ENCODE measurements at places on chromosomes 6 and 20. TPM values are rescaled to one million over a fixed set of nuclear protein-coding genes. Genes with fewer than 3 reads are reported as not detected.

- H3K27ac ChIP-seq = no peak overlapping the region
- no peak for DNase-seq
- no peak overlapping the region for H3K4me3 ChIP-seq
- H3K36me3 ChIP-seq = no peaks in the 10 kb centered on the region
Observed at GRCh38 chr6:40856271-40856670, 182.8 kb downstream of the UNC5CL start.

The DLK2 gene
- not detected for total RNA-seq

The PTCRA gene
- total RNA-seq = not detected

DNA sequence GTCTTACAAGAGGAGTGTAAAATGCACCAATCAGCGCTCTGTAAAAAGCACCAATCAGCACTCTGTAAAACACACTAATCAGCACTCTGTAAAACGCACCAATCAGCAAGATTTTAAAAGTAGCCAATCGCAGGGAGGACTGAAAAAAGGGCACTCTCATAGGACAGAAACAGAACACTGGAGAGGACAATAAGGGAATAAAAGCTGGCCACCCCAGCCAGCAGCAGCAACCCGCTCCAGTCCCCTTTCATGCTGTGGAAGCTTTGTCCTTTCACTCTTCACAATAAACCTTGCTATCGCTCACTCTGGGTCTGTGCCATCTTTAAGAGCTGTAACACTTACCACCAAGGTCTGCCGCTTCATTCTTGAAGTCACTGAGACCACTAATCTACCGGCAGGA is 1.7 kb upstream of the AIG1 start:
- H3K27ac ChIP-seq = no peak overlapping the region
- no peak overlapping the region for H3K4me3 ChIP-seq
- H3K4me1 ChIP-seq = peaks cover 7% of the 10 kb centered on the region
- no peaks in the 10 kb centered on the region for H3K36me3 ChIP-seq

GRCh38 chr20:58113716-58114115 is 114.7 kb downstream of the ANKRD60 start:
- H3K27ac ChIP-seq = no peak overlapping the region
- peaks cover 3% of the 10 kb centered on the region for H3K4me1 ChIP-seq
- no peaks in the 10 kb centered on the region for H3K27me3 ChIP-seq
- no peaks in the 10 kb centered on the region for H3K36me3 ChIP-seq

The DEFB124 gene
- total RNA-seq = not detected

DNA sequence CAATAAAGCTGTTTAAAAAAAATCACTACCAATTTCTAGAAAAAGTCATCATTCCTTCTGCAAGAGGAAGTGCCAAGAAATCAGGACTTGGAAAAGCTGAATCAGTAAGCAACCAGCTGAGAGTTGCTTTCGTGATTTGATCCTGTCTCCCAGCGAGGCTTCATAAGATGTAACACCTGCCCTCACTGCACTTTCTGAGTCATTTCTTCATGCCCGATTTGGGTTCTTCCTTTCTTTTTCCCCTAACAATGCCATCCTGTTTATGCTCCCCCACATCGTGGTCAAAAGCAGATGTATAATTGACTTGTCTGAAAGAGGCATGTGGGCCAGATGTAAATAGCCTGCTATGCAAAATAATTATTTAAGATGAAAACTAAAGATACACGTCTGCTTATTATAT is 52.1 kb downstream of the RIPOR2 start:
- H3K27me3 ChIP-seq = no peaks in the 10 kb centered on the region
- H3K4me1 ChIP-seq = no peaks in the 10 kb centered on the region
- DNase-seq = no peak
- no peak overlapping the region for H3K27ac ChIP-seq

The CGA gene
- not detected for total RNA-seq

DNA sequence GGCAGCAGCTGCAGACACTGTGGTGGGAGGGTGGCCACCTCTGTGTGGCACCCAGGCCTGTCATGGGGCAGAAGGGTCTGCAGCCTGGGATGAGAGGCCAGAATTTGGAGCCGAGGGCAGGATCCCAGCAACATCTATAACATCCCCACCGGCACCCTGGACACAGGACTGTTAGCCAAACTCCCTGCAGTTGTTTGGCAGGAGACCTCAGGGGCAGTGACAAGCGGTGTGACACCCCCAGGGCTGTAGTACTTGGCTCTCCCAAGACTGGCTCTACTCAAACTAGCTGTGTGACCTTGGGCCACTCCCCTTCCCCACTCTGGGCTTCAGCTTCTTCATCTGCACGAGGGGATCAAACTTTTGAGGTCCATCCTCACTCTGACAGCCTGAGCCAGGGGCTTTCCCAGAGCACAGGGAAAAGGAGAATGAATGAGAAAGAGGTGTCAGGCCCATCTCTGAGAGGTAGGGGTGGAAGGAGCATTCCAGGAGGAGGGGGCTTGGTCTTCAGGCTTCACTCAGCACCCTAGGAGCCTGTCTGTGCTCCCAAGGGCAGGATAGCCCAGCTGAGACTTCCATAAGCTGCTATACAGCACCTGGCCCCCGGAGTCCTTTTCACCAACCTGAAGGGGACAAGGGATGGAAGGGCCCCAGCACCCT is 64.0 kb downstream of the MDGA1 start:
- no peak overlapping the region for H3K4me3 ChIP-seq
- H3K4me1 ChIP-seq = no peaks in the 10 kb centered on the region
- H3K27me3 ChIP-seq = no peaks in the 10 kb centered on the region
- no peak overlapping the region for H3K27ac ChIP-seq

DNA sequence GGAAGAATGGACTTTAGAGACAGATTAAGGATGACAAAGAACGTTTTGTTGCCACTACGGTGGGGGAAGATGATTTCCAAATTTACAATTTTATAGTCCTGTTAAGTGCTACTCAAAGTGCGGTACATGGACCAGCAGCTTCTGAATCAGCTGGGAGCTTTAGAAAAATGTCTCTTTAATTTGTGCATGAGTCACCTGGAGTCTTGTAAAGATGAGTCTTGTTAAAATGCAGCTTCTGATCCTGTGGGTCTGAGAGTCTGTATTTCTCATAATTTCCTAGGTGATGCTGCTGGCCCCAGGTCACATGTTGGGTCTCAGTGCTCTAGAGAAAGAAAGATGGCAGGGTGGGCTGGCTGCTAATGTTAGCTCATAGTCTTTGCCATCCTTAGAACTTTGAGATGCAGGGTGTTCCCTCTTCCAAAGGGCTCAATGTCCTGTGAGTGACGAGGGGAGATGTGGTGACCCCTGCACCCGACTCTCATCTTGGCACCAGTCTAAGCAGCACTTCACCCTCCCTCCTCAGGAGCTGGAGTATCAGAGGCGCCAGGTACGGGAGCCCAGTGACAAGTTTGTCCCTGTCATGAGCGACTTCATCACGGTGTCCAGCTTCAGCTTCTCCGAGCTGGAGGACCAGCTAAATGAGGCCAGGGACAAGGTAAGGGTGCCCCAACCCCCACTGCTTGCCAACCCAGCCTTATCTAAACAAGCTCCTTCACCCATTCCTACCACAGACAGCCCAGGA is 34.5 kb downstream of the MOCS1 start:
- no peak overlapping the region for H3K4me3 ChIP-seq
- peaks cover 80% of the 10 kb centered on the region for H3K36me3 ChIP-seq
- no peak for DNase-seq
- no peaks in the 10 kb centered on the region for H3K4me1 ChIP-seq

GRCh38 chr20:13928901-13929300 is 61.5 kb downstream of the SEL1L2 start:
- no peak overlapping the region for H3K4me3 ChIP-seq
- H3K4me1 ChIP-seq = no peaks in the 10 kb centered on the region
- no peaks in the 10 kb centered on the region for H3K27me3 ChIP-seq
- no peak overlapping the region for H3K27ac ChIP-seq
- no peak for DNase-seq
- H3K36me3 ChIP-seq = no peaks in the 10 kb centered on the region

The C6orf52 gene
- total RNA-seq = not detected

The GDAP1L1 gene
- not detected for total RNA-seq

DNA sequence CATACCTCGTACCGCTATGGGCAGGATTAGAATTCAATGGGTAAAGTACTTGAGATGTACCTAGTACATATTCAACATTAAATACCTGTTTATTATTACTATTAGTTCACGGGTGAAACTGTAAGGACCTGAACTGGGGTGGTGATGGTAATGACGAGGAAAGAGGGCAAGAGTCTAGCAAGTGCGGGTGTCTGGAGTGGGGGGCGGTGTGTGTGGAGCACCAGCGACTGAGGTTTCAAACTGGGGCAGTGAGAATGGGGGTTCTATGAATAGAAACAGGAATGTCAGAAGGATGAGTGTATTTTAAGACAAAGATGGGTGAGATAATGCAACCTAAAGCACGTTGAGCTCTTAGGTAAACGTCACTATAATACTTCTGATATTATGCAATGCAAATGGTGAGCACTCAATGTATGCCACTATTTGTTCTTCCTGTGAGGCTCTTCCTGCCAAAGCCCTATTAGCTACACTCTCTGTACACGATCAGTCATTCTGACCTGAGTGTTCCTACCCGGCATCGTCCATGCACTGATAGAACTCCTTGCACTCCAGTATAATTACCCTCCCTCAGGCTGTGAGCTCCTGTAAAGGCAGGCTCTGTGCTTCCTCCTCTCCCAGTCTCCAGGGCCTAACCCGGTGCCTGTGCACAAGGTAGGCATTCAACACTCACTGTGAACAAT is 55.0 kb downstream of the ALDH5A1 start:
- no peaks in the 10 kb centered on the region for H3K27me3 ChIP-seq
- H3K27ac ChIP-seq = no peak overlapping the region
- DNase-seq = no peak
- no peaks in the 10 kb centered on the region for H3K4me1 ChIP-seq
- H3K4me3 ChIP-seq = no peak overlapping the region

GRCh38 chr6:19312241-19312978 is 524.8 kb upstream of the ID4 start:
- no peak overlapping the region for H3K27ac ChIP-seq
- H3K27me3 ChIP-seq = no peaks in the 10 kb centered on the region
- H3K36me3 ChIP-seq = no peaks in the 10 kb centered on the region
- no peaks in the 10 kb centered on the region for H3K4me1 ChIP-seq
- H3K4me3 ChIP-seq = no peak overlapping the region

GRCh38 chr20:62523473-62524203 is 47.8 kb upstream of the GATA5 start:
- no peaks in the 10 kb centered on the region for H3K27me3 ChIP-seq
- no peak overlapping the region for H3K27ac ChIP-seq
- no peak for DNase-seq
- no peak overlapping the region for H3K4me3 ChIP-seq
- H3K4me1 ChIP-seq = no peaks in the 10 kb centered on the region

The PKIB gene
- not detected for total RNA-seq

DNA sequence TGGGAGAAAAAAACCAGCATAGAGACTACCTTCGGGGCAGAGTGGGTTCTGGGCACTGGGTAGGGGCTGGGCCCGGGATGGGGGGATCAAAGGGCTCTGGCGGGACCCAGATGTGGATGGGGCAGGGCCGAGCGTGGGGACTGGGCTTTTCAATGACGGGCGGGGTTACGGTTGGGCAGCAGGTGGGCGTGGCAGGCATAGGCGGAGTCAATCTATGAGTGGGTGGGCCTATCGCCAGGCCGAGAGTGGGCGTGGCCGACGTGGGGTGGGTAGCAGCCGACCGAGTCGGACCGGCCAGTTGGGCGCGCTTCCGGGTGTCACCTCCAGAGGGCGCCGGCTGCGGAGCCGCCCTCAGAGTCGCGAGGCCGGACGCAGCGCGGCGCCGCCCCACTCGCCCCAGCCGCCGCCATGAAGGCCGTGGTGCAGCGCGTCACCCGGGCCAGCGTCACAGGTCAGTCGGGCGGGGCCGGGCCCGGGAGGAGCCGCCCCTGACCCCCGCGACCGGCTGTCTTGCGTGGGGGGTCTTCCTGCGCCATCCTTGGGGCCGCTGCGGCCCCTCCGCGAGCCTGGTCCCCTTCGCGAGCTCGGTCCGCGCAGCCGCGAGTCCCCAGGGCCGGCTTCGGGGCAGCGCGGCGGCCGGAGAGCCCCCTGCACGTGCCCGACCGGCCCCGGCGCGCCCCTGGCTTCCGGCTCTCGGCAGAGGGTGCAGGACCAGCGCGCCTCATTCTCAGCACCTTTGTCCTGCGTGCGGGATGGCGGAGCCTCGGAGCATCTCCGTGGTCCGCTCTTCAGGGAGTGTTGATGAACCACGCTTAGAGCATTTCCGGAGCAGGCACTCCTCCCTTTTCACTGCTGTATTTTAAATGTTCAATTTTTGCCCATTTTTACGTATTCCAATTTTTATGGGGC is at the start of gene DTD1:
Gene DTD1 (plus strand): TSS at position 390 of the 909 bp plus-strand sequence. CDS start 19 bp downstream, at position 409.
- peak within 1 kb of the TSS; percentile 83 for H3K4me3 ChIP-seq
- no peaks in the 10 kb centered on the region for H3K4me1 ChIP-seq
- no peaks in the 10 kb centered on the region for H3K27me3 ChIP-seq

GRCh38 chr6:167569879-167570278 is 245.0 kb downstream of the TTLL2 start:
- no peaks in the 10 kb centered on the region for H3K27me3 ChIP-seq
- no peak for DNase-seq
- no peak overlapping the region for H3K4me3 ChIP-seq
- no peak overlapping the region for H3K27ac ChIP-seq
- no peaks in the 10 kb centered on the region for H3K36me3 ChIP-seq

DNA sequence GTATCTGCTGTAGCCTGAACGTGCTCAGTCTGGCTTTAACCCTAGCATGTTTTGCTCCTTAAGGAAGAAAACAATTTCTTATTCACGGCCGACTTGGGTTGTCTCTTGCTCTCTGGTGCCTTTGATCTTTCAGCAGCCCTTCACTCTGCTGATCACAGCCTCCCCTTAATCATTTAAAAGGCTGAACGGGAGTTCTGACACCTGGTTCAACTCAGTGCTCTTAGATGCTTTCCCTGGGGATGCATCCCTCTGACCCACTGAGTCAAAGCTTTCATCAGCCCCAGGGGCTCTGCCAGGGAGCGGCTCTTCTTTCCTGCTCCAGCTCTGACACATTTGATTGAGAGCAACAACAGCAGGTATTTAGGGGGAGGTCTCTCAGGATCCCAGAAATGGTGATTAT is 79.0 kb upstream of the FYN start:
- no peaks in the 10 kb centered on the region for H3K4me1 ChIP-seq
- no peaks in the 10 kb centered on the region for H3K27me3 ChIP-seq
- no peak for DNase-seq
- no peak overlapping the region for H3K4me3 ChIP-seq
- H3K36me3 ChIP-seq = no peaks in the 10 kb centered on the region
- H3K27ac ChIP-seq = no peak overlapping the region

The FILIP1 gene
- 13.6 TPM for total RNA-seq

Data from ascending aorta (tissue), 2 donors.